Stimulated activated CD8-positive, alpha-beta memory T cell treated with anti-CD3 and anti-CD28 coated beads, Interleukin-4, amount 100 ng/mL, for 48 hours (primary cell): ENCODE measurements at places on chromosomes 3 and 15.
A peak's percentile ranks its signal among the peaks of the same experiment; 100 is the strongest.

DNA sequence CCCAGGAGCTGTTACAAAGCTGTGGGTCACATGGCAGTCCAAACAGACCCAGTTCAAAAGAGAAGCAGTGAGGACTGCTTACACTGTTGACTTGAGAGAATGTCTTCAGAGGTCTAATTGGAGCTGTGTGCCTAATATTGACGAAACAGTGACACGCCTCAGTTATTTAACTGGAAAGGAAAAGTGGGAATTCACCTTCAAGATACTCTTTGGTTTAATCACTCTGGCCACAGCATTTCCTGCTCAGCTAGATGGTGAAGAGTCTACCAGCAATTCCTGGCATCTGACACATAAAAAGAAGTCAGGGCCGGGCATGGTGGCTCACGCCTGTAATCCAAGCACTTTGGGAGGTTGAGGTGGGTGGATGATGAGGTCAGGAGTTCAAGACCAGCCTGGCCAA is 326.4 kb downstream of the SV2B start:
- peak; percentile 29 for DNase-seq

- no peak for DNase-seq
Measured at GRCh38 chr3:30004481-30004880, 601.9 kb upstream of the TGFBR2 start.

DNA sequence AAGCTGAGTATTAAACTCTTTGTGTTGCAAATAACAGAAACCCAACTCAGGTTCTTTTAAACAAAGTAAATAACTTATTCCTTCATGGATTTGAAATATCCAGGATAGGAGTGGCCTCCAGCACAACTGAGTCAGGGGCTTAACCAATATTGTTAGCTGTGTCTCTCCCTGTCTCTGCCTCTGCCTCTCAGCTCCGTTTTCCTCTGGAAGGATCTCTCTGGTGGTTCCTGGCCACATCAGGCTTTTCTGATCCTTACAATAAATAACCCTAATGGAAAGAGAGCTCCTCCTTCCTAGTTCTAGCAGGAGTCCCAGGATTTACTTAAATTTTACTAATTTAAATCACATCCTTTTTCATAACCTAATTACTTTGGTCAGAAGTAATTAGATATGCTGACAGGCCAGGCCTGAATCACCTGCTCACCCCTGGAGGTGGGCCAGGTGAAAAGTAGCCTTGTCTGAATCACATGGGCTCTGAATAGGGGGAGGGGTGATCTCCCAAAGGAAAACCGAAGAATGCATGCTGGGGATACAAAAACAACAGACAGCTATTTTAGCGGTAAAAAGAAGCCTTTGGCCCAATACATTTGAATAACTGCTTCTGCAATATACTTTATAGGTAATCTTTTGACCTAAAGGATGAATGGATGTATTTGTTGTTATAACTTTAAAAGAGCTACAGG is 75.4 kb downstream of the REC114 start:
- no peak for DNase-seq

GRCh38 chr15:87493803-87494202 is 762.7 kb downstream of the NTRK3 start:
- no peak for DNase-seq

DNA sequence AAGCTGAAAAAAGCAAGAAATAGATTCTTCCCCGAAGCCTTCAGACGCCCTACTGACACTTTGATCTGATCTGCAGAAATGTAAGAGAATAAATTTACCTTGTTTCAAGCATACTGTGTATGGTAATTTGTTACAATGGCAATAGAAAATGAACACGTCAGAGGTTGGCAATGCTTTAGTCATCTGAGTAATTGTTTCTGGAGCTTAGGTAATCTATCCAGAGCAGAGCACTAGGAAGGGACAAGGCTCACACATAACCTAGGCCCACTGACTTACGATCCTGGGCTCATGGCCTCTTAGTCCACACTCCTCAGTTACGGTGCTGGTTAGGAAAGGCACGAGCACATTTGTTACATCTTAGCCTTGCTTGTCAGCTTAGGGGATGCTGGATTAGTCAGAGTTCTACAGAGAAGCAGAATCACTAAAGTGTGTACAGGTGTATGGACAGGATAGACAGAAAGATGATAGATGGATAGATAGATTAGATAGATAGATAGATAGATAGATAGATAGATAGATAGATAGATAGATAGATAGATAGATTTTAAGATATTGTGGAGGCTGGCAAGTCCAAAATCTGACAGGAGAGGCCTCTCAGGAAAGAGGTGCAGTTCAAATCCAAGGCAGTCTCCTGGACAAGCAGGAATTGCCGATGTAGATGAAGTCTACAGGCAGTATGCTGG is 46.8 kb upstream of the TBC1D23 start:
- DNase-seq = no peak

- DNase-seq = no peak
Measured at GRCh38 chr15:44101944-44102343, 93.1 kb downstream of the FRMD5 start.

DNA sequence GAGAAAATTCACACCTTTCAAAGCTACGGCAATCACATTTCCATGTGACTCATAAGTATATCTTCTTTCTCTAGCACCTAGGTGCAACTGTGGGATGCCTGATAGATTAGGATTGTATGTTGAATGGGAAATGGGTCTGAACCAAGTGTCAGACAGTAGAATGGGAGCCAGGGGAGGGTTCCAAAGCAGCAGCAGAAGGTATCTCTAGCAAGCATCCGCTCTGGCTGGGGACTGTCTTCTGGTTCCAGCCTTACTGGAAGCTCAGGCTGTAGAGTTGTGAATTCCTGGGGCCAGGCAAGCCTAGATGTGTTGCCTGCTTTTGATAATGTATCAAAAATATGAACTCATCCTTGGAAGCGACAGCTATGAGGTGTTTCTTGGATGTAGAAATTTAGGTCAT is 2.1 kb upstream of the CHL1 start:
- no peak for DNase-seq

- no peak for DNase-seq
Measured at GRCh38 chr3:129736070-129736469, 129.6 kb upstream of the PLXND1 start.

DNA sequence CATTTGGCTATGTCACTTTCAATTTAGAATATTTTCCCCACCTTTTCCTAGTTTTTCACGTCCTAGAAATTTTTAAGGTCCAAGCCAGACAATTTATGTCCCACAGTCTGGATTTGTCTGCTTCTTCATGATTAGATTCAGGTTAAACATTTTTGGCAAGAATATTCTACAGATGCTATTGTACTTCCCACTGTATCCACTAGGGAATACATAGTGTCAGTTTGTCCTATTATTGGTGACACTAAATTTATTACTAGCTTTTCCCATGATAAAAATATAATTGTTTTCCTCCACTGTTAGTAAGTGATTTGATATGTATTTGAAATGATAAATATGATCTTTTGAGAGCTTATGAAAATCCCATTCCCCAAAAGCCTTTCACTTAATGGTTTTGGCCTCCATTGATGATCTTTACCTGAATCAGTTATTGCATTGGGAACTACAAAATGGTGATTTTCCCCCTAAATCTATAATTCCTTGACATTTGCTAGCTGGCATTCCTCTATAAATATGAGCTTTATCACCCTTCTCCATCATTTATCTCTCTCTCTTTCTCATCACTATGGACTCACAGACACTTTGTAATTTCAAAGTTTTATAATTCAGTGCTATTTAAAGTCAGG is 8.3 kb downstream of the ARL14 start:
- DNase-seq = no peak

GRCh38 chr15:90638201-90638691 is 78.9 kb upstream of the BLM start:
- DNase-seq = no peak

DNA sequence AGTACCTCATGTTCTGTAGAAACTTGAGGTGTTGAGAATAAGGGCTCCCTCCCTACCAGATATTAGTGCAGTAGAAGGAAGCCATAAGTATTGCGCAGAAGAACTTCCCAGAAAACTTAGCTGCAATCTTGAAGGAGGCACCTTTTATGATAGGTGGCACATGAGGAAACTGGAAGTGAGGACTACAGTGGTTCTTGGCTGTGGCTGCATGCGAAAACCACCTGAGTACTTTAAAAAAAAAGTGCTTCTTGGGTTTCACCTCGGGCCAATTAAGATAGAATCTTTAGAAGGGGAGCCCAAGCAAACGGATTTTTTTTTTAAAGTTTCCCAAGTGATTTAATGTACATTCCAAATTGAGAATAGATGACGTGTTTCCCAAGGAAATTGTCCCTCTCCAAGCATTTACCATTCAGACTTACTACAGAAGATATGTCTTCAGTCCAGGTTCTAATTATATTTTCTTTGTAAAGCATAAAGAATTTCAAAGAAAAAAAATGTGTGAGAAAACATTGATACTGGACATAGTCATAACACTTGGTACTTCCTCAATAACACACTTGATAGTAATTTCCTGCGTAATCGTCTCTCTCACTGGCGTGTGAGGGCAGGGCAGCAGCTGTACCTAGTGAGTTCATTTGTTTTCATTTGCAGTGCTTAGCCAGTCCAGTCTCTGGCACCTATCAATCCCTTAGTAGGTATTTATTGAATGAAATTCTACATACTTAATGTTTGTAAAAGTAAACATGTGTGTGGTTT is 12.3 kb upstream of the NR1I2 start:
- no peak for DNase-seq

- DNase-seq = no peak
Measured at GRCh38 chr3:141998669-141999290, 122.3 kb downstream of the ATP1B3 start.

- no peak for DNase-seq
Measured at GRCh38 chr3:1987980-1988379, 110.7 kb upstream of the CNTN4 start.

DNA sequence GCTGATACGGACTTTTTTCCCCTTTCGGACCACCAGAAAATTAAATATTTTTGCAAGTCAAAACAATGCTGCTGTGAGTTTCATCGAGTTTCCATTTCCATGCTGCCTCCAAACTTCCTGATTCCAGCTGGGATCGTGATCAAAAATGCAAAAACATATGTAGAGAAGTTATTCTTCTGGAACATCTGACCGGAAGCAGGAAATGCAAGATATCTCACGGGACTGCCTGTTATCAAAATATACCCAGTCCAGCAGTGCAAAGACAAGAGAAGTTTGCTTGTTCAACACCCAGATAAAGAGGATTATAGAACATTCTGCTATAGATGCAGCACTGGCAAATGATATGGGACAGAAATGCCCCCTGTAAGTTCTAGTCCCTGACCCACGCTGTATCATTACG is 726.7 kb upstream of the NR2F2 start:
- DNase-seq = no peak

GRCh38 chr3:147554332-147554731 is 145.2 kb downstream of the ZIC1 start:
- DNase-seq = no peak

GRCh38 chr3:11724615-11725339 is 81.1 kb upstream of the VGLL4 start:
- no peak for DNase-seq

- no peak for DNase-seq
Measured at GRCh38 chr15:73385205-73385604, 16.4 kb upstream of the HCN4 start.

DNA sequence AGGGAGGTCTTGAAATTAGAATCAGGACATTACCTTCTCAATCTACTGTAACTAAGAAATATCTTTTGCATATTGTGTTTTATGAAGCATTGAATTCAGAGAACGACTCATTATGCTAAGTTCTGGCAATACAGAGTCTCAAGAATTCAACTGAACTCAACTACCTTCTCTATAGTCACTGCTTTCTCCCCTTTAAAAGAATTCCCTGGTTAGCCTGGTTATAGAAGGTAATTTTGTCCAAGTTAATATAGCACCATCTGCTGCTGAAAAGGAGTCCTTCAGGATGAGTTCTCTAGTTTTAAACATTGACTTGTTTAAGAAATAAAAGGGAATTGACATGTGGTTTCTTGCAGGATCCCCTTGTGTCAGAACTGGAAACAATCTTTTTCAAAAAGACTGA is 60.2 kb downstream of the IL16 start:
- no peak for DNase-seq

GRCh38 chr3:50708620-50709019 is 33.9 kb downstream of the DOCK3 start:
- DNase-seq = peak; percentile 28

GRCh38 chr3:55164876-55165275 is 237.0 kb upstream of the LRTM1 start:
- DNase-seq = no peak

DNA sequence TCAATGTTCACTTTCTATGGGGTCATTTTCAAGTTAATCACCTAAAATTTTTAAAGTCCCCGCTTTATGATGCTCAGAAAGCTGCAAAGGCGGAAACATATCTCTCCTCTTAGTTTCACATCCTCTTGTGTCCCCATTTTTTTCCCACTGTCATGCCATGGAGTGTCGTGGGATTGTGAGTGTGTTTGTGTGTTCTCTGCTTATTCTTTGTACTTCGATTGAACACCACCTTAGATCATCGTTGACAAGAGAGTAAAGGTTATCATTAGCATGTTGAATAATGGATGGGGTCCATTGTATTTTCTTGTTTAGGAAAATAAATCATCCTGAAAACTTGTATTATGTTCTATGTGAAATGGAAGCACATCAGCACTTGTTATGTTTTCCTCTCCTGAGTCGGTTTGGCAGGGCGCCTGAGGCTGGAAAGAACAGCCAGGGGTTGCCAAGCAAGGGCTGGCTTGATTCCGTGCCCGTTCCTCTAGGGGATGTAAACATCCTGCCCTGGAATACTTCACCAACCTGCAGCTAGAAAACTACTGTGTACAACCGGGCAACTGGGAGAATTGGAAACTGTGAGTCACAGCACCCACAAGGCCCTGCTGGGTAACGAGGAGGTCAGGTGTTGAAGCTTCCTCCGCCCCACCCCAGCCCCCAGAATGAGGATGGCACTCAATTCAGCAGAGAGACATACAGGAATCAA is 67.2 kb downstream of the EIF4E3 start:
- DNase-seq = no peak

DNA sequence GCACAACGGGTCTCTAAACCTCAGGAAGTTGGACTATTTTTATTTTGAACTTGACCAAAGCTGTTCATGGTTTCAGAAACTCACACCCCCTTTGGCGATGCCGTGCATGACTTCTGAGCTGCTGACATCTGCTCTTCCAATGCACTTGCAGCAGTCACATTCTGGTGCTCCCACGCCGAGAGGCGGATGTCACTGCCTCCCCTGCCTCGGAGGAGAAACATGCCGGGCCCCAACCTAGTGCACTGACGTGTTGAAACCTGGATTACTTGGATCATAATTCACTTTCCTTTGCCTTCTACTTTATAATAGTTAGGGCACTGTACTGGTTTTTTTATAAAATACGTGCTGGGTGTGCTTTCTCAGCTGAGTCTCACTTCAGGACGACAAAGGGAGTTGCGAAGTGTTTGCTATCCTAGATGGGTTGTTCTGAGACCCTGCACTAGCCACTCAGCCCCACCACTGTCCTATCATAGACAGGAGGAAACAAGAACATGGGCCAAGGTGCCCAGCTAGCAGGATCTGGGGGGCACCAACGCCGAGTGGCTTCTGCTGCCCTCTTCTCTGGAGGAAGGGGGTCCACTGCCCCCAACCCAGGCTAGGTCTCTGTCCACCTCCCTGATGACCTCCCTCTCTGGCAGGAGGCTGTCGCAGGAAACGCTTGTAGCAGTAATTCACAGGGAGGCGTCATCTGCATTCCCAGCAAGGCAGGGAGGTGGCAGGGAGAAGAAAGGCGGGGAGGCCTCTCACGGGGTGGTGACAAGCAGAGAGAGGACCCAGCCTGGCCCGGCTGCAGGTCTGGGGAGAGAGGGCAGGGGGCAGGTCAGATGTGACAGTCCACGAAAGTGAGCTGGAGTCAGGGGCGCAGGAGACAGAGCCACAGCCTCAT is 158.8 kb upstream of the IQSEC1 start:
- DNase-seq = no peak

GRCh38 chr15:85406916-85407315 is 26.5 kb downstream of the AKAP13 start:
- DNase-seq = no peak

- no peak for DNase-seq
Measured at GRCh38 chr3:135491491-135492205, 473.9 kb upstream of the PPP2R3A start.
